D341Med (cell line): ENCODE measurements at places on chromosomes 3 and 15.

DNA sequence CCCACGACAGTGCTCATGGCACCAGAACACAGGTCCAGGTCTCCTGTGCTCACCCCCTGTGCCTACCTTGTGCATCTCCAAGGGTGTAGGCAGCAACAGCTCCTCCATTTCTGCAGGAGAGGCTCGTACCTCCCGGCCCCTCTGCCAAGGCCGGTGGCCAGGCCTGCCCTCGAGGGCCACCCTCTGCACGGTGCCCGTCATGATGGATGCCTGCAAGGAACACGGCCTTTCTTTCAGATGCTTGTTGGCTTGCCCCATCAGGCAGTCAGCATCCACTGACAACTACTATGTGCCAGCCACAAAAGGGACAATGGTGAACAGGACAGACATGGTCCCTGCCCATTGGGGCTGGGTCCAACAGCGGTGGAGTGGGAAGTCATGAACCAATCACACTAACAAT, 43.8 kb downstream of the GRIP2 start:
- no peak for DNase-seq

DNA sequence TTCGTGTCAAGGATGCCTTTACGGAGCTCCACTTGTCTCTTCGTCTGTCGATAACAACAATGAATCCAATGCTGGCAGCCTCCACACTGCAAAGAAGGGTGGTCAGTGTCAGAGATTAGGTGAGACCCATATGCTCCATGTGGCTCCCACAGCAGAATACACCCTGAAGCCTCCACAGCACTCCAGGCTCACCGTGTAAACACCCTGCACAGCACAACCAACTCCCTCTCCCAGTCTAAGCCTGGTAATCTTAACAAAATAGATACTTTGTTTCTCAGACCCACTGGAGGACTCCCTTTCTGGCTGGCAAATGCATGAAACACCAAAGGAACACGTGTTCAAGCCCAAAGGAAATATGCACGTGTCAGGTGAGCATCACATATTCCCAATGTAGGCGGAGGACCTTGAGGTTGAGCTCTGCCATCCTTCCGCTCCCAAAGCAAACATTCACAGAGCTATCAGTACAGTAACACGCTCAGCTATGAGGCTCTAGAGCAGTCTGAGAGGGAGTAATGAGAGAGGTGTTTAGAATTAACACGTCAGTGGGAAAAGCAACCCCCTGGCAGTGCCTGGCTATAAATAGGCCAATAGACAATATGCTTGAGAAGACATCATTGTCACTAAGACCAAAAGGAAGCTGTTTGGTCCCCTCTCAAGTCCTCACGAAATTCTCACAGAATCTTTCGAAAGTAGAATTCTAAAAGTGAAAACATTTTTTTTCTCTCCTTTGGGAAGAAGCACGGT, 86.7 kb downstream of the MCF2L2 start:
- DNase-seq: no peak

GRCh38 chr3:159813822-159814531, 174.7 kb upstream of the IL12A start:
- DNase-seq: no peak

DNA sequence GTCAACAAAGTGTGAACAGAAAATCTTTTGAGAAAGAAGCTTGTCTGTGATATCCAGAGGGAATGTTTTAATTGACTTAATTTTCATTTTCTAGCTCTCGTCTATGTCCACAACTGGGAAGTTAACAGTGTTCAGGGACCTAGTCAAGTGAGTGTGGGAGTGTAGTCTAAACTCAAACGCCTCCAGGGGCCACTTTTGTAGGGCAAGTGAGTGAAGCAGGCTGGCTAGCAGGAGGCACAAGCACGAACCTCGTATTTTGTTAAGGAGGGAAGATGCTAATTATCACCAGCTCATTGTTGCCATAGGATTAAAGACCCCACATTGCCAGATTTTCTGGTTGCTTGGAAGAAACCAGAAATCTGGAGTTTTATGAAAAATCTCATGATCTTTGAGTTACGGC, 135.8 kb downstream of the CPNE4 start:
- no peak for DNase-seq

- no peak for DNase-seq
These were observed 466.1 kb downstream of the EDEM1 start for GRCh38 chr3:5653426-5654143.

DNA sequence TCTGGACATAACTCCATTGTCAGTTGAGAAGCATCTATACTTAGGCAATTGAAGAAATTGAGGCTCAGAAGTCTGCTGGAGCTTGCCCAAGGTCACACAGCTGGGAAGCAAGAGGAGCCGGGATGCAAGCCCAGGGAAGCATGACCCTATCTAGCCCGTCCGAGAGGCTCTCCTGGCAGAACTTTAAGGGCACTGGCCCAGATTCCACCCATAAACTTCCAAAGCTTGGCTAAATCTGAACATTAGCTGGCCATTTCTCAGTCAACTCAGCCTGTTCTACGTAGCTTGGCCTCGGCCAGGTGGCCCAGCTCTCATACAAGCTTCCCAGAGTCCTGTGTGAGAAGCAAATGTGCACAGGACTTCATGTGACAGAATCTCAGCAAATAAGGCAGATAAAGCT, 75.8 kb downstream of the LRIG1 start:
- DNase-seq: no peak

GRCh38 chr3:177263615-177264368, 66.5 kb upstream of the TBL1XR1 start:
- no peak for DNase-seq

DNA sequence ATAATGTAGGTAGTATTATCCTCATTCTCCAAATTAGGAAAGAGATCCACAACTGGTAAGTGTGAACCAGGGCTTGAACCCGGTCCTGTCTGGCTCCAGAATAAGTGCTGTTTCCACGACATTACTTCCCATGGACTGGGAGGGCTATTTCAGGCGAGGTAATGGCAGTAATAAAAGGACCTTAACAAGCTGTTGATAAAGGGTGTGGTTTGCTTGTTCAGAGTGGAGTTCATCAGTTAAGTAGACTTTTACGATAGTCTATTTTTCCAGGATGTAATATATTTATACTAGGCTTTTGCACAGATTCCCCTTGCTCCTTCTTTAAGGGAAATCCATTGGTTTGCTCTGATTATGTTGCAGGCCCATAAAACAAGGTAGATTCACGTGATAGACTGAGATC, 88.4 kb upstream of the TNFAIP8L3 start:
- no peak for DNase-seq

DNA sequence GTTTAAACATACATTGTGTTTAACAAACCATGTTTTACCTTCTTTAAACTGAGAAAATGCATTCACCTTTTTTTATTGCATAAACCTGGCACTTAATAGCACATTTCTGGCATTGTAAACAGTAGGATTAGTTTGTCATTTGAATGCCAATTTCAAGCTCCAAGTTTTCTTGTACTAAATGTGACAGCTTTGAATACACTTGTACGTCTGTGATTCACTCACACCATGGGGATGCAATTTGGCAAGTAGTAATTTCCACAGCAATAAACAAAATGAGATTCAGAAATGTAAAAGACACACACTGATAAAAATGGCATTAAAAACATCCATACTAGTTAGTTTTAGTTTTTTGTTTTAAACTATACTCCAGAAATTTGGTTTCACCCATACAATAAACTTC, 598.9 kb downstream of the SI start:
- no peak for DNase-seq

DNA sequence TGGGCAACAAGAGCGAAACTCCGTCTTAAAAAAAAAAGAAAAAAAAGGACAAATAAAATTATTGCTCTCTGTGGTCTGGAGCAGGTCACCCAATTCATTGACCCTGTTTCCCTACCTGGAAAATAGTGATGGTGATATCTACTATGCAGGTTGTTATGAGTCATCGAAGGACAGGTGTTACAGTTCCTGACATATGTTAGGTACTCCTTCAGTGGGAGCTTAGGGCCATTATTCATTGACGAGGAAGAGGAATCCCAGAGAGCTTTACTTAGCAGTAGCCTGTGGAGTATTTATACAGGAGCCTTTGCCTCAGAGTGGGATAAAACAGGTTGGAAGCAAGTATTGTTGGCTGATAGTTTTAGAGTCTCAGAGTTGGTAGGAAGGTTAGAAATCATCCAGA, 74.5 kb downstream of the SLC7A14 start:
- no peak for DNase-seq

DNA sequence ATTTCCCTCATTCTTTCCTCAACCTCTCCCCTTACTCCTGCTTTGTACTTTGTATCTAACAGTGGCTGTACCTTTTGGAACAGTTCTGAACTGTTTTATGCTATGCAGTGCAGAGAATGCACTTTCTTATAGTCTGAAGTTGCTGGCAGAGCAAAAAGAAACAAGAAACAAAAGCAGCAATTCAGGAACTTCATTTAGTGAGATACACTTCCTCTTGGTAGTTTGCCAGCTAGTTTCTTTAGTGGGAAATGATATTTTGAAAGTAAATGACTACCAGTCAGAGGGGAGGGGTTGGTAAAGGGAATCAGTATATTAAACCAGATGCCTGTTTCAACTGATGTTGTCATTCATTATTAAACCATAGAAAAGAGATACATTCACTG, 55.0 kb upstream of the CHD2 start:
- no peak for DNase-seq

GRCh38 chr3:149497966-149498670, 23.6 kb downstream of the TM4SF4 start:
- DNase-seq: no peak

DNA sequence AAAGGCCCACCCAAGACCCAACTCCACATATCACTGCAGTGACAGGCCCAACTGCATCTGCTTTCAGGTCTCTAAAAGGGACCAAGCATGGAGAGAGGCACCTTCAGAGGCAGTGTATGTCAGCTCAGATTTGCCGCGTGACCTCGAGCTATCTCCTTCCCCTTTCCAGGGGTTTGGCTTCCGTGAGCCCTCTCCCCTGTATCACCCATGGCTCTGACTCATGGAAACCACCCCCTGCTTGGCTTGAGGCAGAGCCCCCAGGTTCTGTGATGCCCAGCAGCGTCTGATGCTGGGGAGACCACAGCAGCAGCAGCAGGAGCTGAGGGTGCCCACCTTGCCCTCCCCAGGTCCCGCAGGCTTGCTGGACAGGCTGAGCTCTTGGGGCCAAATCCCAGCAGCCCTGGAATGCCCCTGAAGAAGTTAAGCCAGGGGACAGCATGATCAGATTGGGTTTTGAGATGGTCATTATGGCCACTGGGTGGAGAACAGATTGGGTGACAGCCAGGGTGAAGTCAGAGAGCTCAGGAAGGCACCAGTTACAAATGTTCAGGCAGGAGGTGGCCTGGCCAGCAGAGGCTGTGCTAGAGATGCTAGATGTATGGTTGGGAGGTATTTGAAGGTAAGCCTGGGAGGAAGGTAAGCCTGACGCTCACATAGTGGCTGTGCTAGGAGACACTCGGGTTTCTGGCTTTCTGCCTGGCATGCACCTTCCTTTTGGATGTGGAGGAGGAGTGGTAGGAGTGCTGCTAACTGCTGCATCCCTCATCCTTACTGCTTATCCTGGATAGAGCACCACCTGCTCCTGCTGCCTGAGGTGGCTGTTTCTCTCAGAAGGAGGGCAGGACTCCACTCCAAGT, 42.9 kb downstream of the FGD5 start:
- DNase-seq: no peak

DNA sequence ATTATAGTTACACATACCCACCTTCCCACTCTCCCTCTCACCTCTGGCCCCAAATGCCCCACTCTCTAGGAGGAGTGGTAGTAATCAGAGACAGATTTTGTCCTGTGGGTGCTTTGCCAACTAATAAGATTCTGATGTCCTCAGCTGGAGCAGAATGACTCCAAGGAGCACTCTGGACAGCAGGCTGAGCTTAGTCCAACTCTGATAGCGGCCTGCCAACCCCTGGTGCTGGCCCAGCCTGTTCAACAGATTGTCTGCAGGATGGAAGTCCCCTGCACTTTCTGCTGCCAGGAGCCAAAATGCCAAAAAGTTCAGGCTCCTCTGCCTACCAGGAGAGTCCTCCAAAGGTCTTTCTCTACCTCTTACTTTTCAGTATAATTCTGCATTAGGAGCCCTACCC, 160.5 kb upstream of the UMPS start:
- no peak for DNase-seq

DNA sequence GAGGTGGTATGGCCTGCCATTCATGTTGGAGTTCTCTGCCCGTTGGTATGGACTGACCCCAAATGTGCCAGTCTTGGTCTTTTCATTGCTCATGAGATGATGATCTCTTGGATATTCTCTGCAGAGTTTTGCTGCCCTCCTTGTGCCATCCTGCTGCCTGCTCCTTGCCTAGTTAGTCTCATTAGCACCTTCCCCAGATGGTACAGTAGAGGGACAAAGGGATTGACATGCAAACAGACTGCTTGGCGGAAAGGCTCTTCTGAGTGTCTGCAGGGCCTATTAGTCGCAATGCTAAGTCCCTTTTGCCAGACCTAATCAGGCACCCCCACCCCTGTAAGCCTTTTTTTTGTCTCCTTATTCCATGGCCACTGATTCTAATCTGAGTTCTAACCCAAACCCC, 90.6 kb downstream of the ARNT2 start:
- no peak for DNase-seq

GRCh38 chr15:63763476-63764123, 70.1 kb downstream of the HERC1 start:
- no peak for DNase-seq

DNA sequence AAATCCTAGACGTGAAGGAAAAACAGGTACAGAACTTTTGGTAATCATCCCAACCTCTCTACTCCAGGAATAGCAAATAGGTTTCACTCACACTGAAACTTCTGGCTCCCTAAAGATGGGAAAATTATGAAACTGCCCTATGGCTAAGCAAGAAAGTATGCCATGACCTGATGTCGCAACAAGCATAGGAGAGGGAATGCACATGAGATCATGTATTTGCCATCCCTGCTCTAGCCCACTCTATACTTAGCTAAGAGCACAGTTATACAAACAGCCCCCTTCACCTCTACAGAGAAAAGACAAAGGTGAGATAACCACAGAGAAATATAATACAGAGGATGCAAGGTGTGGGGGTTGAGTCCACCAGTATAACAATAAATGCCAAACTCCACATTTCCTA, 102.7 kb downstream of the TBC1D5 start:
- DNase-seq: no peak

GRCh38 chr3:44080474-44081072, 161.1 kb upstream of the TOPAZ1 start:
- DNase-seq: no peak

DNA sequence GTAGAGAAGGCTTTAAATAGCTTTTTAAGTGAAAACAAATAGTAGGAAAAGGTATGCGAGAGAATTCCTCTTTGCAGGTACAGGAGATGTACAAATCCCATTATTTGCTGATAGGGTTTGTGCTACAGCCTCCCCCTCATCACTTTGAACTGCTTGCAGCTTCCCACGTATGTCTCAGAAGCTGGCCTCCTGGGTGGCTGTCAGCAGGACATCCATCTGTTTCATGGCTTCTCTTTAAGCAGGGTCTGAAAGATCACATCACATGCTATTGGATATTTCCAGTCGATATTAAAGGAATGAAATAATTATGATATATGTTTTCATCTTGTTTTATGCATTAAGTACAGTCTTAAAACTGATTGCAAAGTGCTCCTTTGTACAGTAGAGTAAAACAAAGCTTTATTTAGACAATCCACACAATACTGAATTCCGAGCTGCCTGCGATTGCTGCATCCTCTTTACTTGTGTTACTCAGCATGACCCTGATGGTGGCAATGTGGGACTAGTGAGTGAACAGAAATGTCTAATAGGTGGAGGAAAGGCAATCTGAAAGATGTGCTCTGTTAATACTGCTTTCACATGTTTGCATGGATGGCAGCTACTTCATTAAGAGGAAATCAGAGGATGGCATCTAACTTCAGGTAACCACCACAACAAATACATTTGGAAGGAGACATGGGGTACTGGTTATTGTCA, 930.6 kb upstream of the SEMA6D start:
- DNase-seq: peak; percentile 34

- no peak for DNase-seq
These were observed 48.5 kb downstream of the GTF2E1 start for GRCh38 chr3:120791010-120791409.
